ENCODE measurements at places on chromosomes 1 and 21. TPM values are rescaled to one million over a fixed set of nuclear protein-coding genes. Genes with fewer than 3 reads are reported as not detected.
A peak's percentile ranks its signal among the peaks of the same experiment; 100 is the strongest.

DNA sequence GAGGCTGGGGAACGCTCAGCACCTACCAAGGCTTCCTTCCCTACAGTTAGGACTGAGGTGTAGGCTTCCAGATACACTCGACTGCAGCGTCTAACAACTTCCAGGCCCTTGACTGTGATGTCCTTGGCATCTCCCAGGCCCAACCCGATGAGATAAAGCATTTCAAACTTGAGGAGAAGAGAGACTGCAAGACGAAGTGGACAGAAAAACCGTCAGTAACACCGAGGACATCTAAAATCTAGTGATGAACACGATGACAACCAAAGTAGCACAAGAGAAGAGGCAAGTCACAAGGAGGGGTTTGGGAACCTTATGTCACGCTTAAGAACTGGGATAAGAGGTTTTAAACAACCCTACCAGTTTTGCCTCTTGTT, 314 bp downstream of the DPH5 start:
- peak overlapping the region; percentile 93 for H3K27ac ChIP-seq
- DNase-seq = peak; percentile 2
- H3K4me1 ChIP-seq = peaks cover 17% of the 10 kb centered on the region
- H3K36me3 ChIP-seq = peaks cover 19% of the 10 kb centered on the region
- peak overlapping the region; percentile 93 for H3K4me3 ChIP-seq

- no peak overlapping the region for H3K4me3 ChIP-seq
- no peaks in the 10 kb centered on the region for H3K4me1 ChIP-seq
- DNase-seq = no peak
- H3K27me3 ChIP-seq = peaks cover 59% of the 10 kb centered on the region
Observed at GRCh38 chr1:234327577-234328164, 45.6 kb upstream of the COA6 start.

Gene TMEM200B
- total RNA-seq = 0.15 TPM

DNA sequence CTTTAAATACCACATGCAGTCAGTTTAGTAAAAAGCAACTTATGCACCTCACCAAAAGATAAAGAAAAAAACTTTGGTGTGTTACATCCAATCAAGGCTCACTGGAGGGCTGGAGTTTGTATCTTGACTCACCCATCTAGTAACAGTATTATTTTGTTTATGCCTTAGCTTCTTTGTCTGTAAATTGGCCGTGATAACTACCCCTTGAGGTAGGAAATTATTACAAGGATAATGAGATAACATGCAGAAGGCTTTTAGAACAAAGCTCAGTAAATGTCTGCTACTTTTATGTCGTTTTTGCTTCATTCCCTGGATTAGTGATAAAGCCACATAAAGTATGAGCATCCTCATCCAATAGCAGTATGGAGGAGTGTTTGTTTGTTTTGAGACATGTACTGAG, 94.8 kb downstream of the ATP5PO start:
- no peak overlapping the region for H3K4me3 ChIP-seq
- no peak overlapping the region for H3K27ac ChIP-seq
- no peak for DNase-seq
- H3K27me3 ChIP-seq = no peaks in the 10 kb centered on the region

Gene VTCN1
- 39.1 TPM for total RNA-seq

DNA sequence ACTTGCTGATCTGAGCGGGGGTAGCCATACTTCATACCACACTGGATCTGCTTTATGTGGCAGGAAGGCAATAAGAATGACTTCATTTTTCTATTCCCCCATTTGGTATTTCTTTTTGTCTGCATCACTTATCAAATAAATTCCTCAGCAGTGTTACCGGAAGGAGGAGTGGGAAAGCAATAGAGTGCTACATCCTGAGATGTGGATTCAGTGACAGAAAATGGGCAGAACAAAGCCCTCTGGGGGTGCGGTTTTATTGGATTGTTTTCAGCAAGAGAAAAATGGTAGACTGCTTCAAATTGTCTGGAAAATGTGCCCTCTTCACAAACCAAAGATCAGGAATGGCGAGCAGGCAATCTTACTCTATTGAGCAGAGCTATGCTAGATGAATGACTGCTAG, 751.9 kb upstream of the NEGR1 start:
- H3K4me3 ChIP-seq = no peak overlapping the region
- H3K27ac ChIP-seq = no peak overlapping the region
- no peak for DNase-seq
- H3K4me1 ChIP-seq = no peaks in the 10 kb centered on the region
- H3K36me3 ChIP-seq = no peaks in the 10 kb centered on the region

DNA sequence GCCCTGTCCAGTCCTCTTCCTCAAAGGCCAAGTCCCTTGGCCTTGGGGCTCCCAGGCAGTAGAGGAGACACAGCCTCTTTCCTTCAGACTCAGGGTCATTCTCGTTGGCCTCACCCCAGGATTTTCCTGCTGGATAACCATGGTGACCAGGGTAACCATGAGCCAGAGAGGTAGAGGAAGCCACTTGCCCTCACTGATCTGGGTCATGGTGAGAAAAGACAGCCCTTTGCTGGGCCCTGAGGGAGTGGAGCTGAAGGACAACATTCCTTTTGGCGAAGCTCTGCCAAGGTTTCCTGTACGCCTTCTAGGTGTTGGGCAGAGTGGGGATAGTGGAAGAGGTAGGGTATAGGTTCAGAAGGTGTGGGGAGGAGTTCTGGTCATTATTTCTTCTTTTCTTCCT, 53.1 kb upstream of the WNT4 start:
- H3K4me1 ChIP-seq = no peaks in the 10 kb centered on the region
- DNase-seq = no peak
- H3K36me3 ChIP-seq = no peaks in the 10 kb centered on the region
- H3K27ac ChIP-seq = no peak overlapping the region

- H3K27me3 ChIP-seq = no peaks in the 10 kb centered on the region
- DNase-seq = no peak
- no peak overlapping the region for H3K27ac ChIP-seq
- H3K4me3 ChIP-seq = no peak overlapping the region
Observed at GRCh38 chr1:65674522-65674921, 118.2 kb upstream of the PDE4B start.

- peaks cover 22% of the 10 kb centered on the region for H3K27me3 ChIP-seq
- peak; percentile 21 for DNase-seq
- peaks cover 10% of the 10 kb centered on the region for H3K4me1 ChIP-seq
- H3K4me3 ChIP-seq = no peak overlapping the region
- H3K27ac ChIP-seq = no peak overlapping the region
Observed at GRCh38 chr1:210446479-210446878, 117.8 kb downstream of the HHAT start.

DNA sequence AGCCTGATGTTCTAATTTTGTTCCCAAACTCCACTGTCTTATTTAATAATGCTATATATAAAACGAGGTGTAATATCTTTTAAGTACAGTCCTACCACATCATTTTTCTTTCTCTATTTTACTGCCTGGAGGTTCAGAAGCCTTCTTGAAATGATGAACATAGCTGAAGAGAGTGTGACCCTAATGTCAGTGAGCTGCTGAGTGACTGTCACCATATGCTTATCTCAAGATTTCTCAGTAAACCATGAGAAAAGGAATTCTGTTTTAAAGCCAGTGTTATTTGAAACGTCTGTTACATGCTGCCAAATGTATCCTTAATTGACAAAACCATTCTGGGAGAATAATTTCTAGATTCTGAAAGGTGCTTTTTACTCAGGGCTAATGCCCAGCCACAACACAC, 503.5 kb upstream of the TMPRSS15 start:
- H3K27me3 ChIP-seq = no peaks in the 10 kb centered on the region
- no peak overlapping the region for H3K27ac ChIP-seq
- H3K4me3 ChIP-seq = no peak overlapping the region
- H3K4me1 ChIP-seq = no peaks in the 10 kb centered on the region
- no peaks in the 10 kb centered on the region for H3K36me3 ChIP-seq

Gene MAP3K7CL
- 2.7 TPM for total RNA-seq

GRCh38 chr1:47841356-47841755, 155.8 kb downstream of the TRABD2B start:
- H3K4me3 ChIP-seq = no peak overlapping the region
- peaks cover 20% of the 10 kb centered on the region for H3K27me3 ChIP-seq
- no peaks in the 10 kb centered on the region for H3K36me3 ChIP-seq
- H3K27ac ChIP-seq = no peak overlapping the region

DNA sequence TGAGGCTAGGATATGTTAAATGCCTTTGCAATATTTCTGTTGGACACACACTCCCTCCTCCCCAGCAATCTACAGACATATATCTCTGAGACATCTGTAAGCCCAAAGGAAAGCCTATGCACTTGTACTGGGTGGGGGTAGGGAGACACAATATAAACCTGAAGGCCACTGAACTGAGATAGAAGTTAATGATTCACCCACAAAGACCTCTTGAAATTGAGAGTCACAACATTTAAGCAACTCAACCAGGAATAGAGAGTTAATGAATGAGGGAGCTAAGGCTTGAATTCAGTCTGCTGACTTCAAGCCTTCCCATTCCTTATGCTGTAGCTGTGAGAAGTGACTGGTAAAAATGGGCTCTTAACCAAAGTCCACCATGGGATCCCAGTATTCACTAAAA, 5.0 kb downstream of the OR10J1 start:
- no peaks in the 10 kb centered on the region for H3K4me1 ChIP-seq
- H3K27me3 ChIP-seq = no peaks in the 10 kb centered on the region
- no peaks in the 10 kb centered on the region for H3K36me3 ChIP-seq
- no peak overlapping the region for H3K27ac ChIP-seq
- no peak for DNase-seq

Measured in Calu3 (cell line).